Activated CD4-positive, CD25-positive, alpha-beta regulatory T cell (primary cell): ENCODE measurements at places on chromosomes 2 and 18.

DNA sequence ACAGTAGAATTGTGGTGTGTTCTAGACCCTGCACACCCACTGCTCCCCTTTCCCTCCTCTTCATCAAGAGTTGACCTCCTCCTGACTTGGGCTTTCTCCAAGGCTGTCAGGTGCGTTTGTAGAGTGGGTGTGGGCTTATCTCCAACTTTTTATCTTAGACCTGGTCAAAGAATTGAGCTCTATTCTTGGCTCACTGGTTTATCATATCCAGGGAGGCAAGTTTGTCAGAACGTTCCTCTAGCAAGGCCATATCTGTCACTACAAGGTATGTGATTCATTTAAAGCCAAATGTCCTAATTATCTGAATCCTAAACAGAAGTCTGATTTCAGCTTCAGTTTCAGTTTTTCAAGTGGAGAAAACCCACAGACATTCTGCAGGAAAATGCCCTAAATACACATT lies 117.1 kb upstream of the MGAT5 start:
- no peak for DNase-seq

DNA sequence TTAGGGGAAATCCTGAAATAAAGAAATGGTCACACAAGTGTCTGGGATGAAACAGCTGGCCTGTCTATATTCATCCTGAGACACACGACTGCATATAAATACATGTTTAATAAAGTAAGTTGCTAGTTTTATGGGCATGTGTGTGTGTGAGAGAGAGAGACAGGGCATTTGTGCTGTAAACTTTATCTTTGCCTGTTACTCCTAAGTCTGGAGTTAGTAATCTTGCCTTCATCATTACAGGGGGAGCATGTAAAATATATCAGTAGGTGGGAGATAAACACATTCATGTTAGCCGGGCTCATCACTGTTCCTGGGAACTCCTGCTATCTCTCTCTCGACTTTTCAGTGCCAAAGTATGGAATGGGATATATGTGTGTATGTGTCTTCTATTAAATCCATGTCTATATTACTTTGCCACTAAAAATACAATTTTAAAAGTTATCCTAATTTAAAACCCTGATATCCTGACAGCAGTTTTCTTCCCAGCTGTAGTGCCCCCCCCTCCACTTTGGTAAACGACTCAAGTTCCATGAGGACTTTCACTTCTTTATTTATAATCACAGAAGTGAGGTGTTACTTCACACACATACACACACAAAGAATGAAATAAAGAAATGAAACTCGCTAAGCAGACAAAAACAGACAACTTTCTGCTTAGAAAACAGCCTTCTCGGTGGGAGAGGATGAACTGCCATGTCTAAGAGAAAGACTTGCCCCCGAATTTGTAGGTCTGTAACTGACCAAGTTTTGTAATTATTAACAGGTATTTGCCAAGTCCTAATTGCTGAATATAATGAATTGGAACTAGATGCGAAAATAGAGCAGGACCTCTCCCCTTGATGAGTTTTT lies 947 bp downstream of the ZEB2 start:
- DNase-seq = no peak

DNA sequence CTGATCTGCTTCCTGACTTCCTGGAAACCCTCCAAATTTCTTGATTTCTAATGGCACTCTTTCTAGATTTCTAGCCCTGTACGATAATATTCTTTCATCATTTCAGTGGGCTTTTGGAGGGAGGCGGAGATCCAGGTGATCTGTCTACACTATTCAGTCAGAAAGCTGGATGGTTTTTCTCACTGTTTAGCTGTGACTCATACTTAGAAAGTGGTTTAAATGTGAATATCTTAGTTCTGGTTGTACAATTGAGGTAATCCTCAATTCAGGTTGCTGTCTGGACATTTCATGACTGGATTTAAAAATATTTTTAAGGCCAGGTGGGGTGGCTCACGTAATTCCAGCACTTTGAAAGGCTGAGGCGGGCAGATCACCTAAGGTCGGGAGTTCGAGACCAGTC lies 20.8 kb downstream of the SEH1L start:
- DNase-seq = no peak

GRCh38 chr18:49178321-49178720 lies 227.6 kb upstream of the SMAD7 start:
- DNase-seq = no peak

DNA sequence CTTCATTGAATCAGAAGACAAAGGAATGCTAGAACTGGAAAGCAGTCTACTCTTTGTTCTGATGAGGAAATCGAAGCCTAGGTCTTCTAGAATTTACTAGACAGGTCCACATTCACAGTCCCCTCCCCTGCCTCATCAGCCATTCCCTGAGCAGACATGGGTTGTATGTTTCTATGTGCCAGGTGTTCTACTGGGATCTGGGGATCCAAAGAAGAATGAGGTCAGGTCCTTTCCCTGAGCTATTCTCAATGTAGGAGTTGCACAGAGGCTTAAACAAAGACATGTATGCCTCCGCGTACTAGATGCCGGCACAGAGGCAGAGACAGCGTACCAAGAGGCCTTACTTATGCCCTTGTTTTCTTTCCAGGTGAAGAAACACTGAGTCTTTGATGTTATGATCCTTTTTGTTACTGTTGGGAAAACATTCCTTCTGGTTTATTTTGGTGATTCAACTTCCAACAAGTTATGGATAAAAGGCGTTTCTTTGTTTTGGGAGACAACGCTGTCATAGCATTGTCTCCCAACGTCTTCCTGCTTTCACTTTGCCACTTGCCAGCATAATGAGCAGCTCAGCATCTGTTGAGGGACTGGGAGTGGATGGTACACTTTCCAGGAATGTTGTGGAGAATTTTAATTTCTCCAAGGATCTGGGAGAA lies 174.4 kb downstream of the ALPK2 start:
- no peak for DNase-seq

- no peak for DNase-seq
Measured at GRCh38 chr2:128549094-128549493, 230.4 kb upstream of the HS6ST1 start.

- DNase-seq = no peak
Measured at GRCh38 chr2:101251844-101252407, 760 bp upstream of the CNOT11 start.

DNA sequence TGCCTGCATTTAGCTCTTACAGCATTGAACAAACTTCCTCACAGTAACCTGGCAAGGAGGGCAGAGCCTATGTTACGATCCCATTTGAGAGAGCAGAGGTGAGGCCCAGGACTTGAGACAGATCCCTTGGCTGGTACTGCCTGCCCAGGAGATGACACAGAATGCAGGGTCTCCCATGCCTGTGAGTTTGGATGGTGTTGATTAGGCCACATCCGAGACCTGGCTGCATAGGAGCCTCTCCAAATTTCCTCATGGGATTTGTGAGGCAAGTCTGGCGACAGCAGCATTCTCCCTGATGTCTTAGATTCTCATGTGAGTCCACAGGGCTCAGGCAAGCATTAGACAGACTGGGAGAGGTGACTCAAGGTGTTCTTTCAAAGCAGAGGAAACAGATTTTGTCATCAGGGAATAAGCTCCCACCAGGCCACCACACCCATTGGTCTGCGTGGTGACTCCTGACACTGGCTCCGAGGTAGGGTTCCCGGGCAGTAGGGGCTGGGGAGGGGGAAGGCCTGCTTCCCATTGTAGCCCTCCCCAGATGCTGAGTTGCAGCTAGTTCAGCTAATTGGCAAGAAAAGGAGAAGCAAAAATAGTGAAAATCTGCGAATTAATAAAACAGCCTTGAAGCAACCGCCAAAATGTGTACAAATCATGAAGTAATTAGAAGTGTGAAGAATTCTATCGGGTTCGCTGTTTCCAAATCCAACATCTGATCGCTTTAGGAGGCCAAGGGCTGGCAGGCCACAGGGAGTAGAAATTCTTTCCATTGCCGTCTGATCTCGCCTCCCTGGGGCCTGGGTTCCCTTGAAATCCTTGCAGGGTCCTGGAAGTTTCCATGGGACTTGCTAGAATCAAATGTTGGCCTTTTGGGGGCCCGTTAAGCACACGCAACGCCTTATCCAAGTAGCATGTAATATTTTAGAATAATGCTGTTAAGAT lies 68.0 kb downstream of the MAPK4 start:
- no peak for DNase-seq

GRCh38 chr2:68750592-68751396 lies 16.2 kb downstream of the ARHGAP25 start:
- no peak for DNase-seq

DNA sequence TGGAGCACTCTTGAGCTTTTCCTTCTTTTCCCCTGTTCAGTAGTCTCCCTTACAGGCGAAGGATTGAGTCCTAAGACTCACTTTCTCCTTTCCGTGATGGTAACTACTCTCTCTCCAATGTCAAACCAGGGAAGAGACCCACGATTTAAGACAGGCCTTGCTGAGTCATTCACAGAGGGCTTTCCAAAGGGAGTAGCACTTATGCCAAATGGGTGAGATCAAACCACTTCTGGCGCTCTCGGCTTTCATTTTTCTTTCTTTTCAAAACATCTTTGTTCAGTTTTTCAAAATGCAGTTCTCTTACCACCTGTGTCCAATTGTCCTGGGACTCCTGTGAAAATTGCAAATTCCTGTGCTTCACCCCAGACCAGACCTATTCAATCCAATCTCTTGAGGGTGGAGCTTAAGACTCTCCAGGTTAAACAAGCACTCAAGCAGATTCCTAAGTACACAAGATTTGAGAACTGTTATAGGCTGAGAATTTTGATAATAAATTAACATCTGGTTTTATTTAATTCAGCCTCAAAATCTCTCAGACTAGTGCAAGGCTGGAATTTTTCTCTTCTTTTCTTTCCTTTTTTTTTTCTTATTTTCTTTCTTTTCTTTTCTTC lies 14.4 kb upstream of the MRPL19 start:
- DNase-seq = no peak

GRCh38 chr18:4536447-4536846 lies 81.3 kb upstream of the DLGAP1 start:
- DNase-seq = no peak

GRCh38 chr18:5297597-5297996 lies 2.1 kb upstream of the ZBTB14 start:
- DNase-seq = no peak

- DNase-seq = no peak
Measured at GRCh38 chr2:119029297-119029696, 87.3 kb downstream of the MARCO start.

- no peak for DNase-seq
Measured at GRCh38 chr2:34810456-34810855, 1211.4 kb upstream of the FAM98A start.

DNA sequence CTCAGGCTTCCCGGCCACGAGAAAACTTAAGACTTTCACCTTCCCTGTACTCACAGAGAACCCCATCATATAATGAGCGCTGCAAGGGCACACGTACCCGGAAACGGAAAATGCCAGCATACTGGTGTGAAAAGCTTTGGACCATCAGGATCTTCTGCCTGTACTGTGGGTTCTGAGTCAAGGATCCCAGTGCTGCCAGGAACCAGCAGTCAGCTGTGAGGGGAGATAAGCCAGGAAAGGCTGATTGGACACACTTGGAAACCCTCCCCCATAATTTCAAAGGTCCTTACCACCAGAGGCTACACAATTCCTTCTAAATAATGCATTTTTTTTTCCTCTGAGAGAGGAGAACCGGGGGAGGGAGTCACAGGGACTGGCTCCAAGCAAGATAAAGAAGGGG lies 31.4 kb downstream of the CAPN13 start:
- no peak for DNase-seq

DNA sequence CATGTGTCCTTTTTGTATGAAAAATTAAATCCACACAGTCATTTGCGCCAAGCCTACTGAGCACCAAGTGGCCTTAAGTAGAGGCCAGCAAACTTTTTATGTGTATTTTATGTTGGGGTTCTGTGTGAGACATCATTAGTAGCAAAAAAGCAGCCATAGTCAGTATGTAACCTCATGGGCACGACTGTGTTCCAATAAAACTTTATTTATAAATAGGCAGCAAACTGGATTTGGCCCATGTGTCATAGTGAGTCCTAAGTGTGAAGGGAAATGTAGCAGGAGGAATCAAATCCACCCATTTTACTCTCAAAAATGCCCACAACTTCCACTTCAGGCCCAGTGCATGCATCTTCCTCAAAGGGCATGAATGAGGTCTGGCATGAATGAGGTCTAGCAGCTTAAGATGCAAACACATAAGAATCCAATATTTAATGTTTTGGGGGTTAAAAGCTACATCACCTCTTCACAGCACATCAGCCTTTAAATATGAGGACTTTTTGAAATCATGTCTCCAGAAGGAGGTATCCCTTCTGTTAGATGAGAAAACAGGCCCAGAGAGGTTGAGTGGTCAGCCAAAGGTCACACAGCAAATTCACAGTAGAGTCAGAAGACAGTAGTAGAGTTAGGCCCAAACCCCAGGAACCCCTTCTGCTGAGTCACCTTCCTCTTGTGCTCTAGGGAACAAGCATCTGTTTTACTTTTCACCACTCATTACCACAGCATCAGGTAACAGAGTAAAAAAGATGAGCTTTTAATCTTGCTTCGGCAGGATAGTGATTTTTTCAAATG lies 45.6 kb downstream of the MREG start:
- DNase-seq = no peak

DNA sequence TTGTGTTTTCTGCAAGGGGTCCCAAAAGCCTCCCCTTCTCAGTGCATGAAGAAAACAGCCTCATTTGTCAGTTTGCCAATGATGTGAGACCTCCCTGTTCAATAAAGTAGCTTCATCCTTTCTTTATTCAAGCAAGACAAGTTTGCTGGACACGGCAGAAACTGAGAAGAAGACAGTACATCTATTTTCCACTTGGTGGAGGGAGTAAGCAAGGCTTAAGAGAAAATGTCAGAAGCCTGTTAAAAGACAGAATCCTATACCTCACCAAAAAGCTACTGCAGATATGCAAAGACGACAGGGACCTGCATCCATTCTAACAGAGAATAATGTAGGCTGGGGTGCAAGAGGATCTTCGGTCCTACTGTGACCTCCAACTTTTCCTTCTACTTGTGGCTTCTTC lies 506.8 kb upstream of the VRK2 start:
- no peak for DNase-seq

GRCh38 chr2:15665943-15666460 lies 74.3 kb downstream of the DDX1 start:
- DNase-seq = no peak

- DNase-seq = no peak
Measured at GRCh38 chr2:173226899-173227698, 127.6 kb upstream of the CDCA7 start.

GRCh38 chr18:59712311-59712710 lies 15.1 kb upstream of the CCBE1 start:
- no peak for DNase-seq
